ENCODE measurements at places on chromosomes 1 and 21.

DNA sequence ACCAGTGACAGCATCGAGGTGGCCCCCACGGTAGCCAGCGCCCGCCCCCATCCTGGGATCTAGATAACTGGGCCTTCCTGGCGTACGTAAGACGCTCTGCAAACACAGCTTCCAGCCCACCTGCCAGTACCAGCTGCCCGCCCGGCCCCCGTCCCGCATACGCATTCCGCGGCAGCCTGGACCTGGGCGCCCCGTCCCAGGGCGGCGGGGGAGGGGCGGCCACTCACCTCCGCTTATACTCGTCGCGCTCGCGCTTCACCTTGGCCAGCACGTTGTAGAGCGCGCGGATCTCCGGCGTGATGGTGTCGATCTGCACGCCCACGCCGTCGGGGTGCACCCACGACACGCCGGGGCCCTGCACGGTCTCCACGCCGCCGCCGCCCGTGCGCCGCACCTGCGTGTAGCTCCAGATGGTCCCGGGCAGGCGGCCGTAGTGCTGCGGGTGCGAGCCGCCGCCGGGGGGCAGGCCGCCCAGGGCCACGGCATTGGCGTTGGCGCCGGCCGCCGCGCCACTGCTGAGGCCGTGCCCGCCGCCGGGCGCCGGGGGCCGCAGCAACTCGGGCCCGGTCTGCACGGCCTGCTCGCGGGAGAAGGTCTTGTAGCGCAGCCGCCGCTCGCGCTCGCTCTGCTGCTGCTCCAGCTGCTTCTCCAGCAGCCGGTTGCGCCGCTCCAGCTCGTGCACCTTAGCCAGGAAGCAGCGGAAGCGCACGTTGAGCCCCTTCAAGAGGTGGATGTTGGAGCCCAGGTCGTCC lies 859 bp downstream of the IFFO2 start:
- DNase-seq: peak; percentile 21

DNA sequence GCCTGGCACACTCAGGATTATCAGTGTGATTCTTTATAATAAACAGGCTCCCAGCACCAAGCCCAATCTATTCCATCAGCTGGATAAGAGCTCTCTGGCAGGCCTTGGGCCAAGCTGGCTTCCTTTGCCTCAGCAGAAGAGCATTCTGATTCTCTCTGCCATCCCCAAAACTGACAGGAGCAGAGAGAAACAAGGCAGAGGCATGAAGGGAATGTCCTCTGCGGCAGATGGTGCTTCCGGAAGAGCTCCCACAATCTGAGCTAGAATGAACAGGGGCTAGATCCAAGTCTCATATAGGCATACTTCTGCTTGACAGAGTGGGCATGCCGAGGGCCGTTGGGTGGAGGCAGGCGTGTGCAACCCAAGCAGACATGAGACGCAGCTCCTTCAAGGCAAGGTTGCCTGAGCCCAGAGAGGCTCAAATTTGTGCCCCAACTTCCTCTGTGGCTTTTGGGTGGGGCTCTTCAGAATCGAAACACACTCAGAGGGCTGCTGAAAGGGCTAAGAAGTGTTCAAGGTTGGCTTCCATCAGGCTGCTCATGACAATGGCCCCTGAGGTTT lies 4.0 kb downstream of the CAPN2 start:
- DNase-seq: peak; percentile 25

DNA sequence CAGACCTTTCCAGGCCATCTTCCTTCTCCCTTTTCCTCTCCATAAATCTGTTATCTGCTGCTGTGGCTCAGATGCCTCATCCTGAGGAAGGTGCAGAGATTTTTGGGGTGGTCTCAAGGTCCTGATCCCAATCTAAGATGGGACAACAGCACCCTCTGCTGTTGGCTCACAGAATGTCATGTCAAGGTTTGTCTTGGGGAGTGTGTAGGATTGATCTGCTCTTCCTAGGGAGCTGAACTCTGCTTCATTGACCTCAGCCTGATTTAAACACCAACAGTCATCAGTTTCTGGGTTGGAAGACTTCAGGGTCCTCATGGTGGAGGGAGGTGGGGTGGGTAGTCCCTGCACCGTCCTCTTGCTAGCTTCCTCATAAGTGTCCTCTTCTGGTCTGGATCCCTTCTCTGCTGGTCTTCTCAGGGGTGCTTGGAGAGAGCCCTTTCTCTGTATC lies 62.8 kb upstream of the LAX1 start:
- DNase-seq: no peak

DNA sequence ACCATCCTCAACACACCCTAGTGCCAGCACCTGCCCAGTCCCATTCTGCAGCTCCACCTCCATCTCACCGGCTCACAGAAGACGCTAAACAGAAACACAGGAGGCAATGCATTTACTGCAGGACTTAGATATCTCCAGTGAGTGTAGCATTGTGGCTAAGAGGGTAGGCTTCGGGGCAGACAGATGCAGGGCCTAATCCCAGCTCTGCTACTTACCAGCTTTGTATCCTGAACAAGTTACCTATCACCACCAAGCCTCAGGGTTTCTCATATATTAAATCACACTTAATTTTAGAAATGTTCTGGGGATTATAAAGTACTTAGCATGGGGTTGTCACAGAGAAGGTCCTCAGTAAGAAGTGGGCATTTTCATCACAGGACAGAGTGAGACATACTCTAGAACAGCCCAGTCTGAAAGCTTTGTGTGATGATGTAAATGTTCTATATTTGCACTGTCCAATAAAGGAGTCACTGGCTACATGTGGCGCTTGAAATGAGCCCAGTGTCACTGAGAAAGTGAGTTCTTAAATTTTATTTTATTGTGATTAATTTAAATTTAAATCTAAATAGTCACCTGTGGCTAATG lies 149.3 kb upstream of the C8B start:
- DNase-seq: no peak

DNA sequence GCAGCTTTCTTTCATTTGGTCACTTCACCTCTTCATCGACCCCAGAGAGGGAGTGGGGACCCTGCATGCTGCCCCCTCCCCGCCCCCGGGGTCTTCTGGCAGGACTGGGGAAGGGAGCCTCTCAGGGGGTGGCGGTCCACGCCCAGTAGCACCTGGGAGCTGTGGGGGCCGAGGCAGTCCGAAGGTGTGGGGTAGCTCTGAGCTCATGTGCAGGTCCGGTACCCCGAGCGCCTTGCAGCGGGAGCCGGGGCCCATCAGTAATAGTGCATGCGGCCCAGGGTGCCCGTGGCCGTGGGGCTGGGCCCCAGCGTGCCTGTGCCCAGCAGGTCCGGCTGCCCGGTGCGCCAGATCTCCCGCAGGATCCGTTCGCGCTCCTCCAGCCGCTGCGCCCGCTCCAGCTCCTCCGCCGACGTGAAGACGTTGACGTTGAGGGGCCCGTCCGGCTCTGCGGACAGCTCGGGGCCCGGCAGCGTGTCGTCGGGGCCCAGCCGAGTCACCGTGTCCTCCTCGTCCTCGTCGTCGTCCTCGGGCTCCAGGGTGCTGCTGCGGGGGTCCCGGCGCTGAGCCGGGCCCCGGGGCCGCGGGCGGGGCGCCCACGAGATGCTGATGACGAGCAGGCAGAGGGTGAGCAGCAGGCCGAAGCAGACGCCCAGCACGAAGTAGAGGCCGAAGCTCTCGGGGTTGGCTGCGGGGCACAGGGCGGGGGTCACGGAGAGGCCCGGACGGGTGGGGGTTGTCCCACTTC lies 1.2 kb downstream of the EVA1B start:
- no peak for DNase-seq

DNA sequence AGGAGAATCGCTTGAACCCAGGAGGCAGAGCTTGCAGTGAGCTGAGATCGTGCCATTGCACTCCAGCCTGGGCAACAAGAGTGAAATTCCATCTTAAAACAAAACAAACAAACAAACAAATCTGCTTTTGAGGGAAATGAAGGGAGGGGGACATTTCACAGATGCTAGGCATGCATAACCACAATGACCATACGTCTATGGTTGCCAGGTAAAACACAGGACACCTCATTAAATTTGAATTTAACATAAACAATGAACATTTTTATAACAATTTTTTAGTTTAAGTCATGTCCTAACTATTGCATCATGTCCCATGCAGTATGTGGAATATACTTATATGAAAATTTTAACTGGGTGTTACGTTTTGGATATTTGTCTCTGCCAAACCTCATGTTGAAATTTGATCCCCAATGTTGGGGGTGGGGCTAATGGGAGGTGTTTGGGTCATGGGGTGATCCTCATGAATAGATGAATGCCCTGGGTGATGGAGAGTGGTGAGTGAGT lies 31.0 kb upstream of the ZBTB18 start:
- DNase-seq: no peak

DNA sequence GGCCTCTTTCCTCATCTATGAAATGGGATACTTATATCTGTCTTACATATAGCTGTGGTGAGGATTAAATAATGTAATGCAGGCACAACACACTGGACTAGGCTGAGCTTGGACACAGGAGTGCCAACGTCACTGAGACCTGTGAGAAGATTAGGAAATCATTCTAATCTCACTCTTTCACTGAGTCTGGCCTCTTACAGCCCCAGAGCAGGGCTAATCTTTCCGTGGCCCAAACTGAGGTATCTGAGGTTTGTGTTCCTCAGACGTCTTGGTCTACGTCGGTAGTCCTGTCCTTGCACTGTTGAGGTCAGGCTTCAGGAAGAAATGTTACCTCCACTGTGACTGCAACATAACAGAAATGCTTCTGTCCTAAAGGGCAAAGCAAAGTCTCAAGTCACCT lies 22.6 kb upstream of the A3GALT2 start:
- DNase-seq: no peak

GRCh38 chr1:62353853-62354252 lies 34.6 kb upstream of the KANK4 start:
- no peak for DNase-seq

DNA sequence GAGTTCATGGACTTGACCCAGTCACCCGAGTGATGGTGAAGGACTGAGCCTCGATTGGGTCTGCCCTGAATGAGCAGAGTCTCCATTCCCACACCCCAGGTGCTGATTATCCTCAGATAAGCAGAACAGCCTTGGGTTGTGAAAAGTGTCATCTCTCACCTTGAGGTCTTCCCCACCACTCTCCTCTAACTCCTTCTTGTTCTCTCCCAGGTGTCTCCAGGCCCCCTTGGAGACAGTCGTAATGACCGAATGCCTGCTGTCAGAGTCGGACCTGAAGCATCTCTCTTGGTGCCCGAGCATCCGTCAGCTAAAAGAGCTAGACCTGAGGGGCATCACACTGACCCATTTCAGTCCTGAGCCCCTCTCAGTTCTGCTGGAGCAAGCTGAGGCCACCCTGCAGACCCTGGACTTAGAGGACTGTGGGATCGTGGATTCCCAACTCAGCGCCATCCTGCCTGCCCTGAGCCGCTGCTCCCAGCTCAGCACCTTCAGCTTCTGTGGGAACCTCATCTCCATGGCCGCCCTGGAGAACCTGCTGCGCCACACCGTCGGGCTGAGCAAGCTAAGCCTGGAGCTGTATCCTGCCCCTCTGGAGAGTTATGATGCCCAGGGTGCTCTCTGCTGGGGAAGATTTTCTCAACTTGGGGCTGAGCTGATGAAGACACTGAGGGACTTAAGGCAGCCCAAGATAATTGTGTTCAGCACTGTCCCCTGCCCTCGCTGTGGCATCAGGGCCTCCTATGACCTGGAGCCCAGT lies 3.4 kb downstream of the PRAMEF12 start:
- no peak for DNase-seq
